ENCODE measurements at places on chromosomes 16 and 17.

- DNase-seq, result peak; percentile 75
Measured at GRCh38 chr17:40541873-40542557, 23.3 kb downstream of the CCR7 start.

GRCh38 chr17:48110761-48111160, 3.2 kb downstream of the SNX11 start:
- DNase-seq, result no peak

- no peak for DNase-seq
Measured at GRCh38 chr17:17682293-17682736, 1.1 kb downstream of the RAI1 start.

GRCh38 chr17:50806141-50806643, 29.2 kb upstream of the WFIKKN2 start:
- DNase-seq, result no peak

- no peak for DNase-seq
Measured at GRCh38 chr16:19850131-19850817, 34.4 kb downstream of the GPRC5B start.

DNA sequence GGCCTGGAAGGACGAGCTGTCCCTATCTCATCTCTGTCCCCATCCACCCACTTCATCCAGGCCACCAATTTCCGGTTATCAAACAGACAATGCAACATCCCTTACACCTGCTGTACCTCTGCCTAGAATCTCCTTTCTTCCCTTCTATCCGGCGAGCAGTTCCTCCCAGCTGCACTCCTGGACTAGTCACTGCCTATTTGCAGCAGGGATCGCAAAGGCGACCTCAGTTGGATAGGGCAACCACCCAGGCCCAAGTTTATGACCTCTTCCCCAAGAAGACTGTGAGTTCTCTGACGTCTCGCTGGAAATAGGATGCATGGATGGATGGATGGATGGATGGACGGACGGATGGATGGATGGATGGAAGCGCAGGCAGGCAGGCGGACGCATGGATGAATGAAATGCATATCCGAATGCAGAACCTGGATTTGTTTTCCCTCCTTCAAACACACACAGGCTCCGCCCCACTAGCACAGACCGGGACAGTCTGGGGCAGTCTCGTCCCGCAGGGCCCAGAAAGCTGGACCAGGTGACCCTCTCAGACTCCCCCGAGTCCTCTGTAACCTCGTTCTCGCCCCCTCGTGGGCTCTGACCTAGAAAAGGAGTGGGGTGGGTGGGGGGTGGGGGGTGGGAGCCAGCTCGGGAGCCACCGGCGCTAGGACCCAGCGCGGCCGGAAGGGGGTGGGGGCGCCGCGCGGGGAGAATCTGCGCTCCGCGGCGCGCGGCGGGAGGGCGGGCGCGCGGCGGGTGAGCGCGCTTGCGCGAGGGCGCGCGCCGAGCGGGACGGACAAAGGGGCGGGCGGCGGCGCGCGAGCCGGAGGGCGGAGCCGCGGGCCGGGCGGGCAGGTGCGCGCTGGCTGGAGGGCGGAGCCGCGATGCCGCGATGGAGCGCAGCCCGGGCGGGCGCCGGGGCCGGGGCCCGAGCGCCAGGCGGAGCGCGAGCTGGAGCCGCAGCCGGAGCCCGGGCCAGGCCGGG, at the start of gene SBK1:
Gene SBK1 (plus strand): TSS at position 875 of the 976 bp plus-strand sequence. CDS start 24,867 bp downstream, outside the sequence.
- DNase-seq, result peak; percentile 81

GRCh38 chr17:54860617-54861470, 39.8 kb upstream of the TOM1L1 start:
- DNase-seq, result no peak

GRCh38 chr17:66207936-66208335, 16.0 kb upstream of the CEP112 start:
- no peak for DNase-seq

GRCh38 chr16:78269256-78269655, 169.8 kb downstream of the WWOX start:
- DNase-seq, result no peak

- no peak for DNase-seq
Measured at GRCh38 chr16:77762262-77762661, 26.1 kb upstream of the VAT1L start.

DNA sequence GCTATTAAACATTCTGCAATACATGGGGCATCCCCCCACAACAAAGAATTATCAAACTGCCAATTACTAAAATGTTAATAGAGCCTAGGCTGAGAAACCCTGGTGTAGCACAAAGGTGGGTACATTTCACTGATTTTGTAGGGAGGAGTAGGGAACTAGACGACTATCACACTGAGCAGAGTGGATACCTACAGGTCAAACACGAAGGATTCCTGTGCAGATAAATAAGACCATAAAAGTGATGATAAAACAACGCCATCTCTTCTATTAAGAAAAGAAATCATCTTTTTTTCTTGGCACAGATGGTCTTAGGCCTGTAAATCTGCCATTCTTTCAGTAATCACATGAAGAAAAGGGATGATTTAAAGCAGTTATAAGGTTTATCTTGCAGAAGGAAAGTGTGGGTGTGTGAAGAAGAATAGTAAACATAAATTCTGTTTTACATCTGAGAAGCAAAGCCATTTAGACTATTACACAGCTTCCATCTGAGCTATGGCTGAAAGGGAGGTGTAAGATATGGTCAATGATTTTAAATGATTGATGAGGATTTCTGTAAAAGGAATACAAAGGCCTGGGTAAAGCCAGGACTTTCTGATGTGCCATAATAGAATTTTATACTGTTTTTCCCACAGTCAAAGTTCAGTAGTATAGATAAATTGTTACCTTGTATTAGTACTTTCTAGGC, 429.4 kb upstream of the GOT2 start:
- DNase-seq, result no peak

DNA sequence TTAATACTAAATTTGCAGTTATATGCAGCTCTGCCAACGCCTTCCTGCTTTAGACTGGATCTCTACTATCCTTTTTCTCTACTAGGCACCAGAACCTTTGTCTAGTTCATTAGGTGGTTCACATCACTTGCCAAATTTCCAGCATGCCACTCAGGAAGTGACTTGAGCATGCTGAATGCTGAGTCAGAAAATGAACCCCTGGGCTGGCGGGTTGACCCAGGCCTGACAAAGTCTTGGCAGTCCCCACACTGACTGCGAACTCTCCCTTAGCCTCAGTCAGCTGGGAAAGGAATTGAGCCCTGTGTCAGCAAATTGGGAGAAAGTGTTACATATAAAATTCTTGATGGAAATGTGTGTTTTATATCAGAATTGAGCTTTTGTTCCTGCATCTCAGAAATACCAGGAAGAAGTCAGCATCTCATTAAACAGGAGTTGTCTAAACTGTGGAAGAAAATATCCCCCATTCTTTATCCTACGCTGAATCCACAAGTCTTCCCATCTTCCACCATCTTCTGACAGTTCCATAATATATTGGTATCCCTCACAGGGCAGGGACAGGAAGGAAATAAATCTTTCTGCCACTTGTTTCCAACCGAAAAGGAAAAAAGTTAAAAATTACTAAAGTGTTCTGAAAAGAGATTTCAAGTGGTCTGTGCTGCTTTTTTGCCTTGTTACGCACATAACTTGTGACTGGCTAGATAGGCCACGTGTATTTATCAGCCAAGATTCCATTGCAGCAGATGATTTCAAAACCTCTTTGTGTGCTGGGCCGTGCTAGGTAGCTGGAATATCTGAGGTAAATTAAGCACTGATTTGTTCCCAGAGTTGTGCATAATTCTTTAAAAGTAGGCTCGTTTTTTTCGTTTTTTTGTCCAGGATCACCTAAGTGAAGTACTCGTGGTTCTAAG, 16.7 kb upstream of the SLC12A3 start:
- DNase-seq, result no peak

DNA sequence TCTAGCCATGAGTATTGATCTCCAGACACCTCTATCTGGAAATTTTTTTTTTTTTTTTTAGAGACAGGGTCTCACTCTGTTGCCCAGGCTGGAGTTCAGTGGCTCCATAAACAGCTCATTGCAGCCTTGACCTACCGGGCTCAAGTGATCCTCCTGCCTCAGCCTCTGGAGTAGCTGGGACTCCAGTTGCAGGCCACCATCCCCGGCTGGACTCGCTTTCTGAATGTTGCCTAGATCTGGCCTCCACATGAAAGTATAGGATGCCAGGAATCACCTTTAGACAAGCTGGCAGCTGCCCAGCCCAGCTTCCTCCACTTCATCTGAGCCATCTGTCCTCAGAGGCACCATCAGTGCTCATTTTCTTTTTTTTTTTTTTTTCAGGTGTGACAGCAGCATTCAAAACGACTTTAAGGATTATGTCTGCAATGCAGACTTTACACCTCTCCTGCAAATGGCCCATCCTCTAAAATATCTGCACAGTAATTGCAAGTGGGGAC, 6.4 kb upstream of the PRR14 start:
- DNase-seq, result no peak

DNA sequence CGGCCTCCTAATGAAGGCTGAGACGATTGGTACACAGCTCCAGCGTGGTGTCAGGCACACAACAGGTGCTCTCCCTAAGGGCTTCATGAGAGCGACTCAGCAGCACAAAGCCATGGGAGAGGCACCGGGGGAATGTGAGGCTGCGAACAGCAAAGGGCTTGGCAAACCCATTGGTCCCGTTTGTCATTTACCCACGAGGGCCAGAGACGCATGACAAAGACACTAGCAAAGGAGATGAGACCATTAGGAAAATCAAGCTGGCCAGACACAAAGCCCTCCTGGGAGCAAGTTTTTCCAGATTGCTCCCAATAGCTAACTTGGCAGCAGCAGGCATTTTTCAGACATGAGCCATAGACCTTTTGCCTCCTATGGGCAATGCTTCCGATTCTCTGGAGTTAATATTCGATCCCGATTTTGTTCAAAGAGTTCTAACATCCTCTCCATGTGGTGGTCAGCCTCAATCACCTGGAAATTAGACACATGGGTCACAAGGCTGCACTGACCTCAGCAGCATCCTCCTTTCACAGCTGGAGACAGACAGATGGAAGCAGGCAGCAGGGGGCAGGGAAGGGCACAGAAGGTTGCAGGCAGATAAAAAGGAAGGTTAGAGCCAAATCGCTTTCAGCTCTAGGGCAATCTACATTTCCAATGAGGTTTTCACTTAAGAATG, 38.2 kb downstream of the TK2 start:
- DNase-seq, result no peak

- DNase-seq, result no peak
Measured at GRCh38 chr16:66903544-66904427, 14.9 kb downstream of the CDH16 start.

DNA sequence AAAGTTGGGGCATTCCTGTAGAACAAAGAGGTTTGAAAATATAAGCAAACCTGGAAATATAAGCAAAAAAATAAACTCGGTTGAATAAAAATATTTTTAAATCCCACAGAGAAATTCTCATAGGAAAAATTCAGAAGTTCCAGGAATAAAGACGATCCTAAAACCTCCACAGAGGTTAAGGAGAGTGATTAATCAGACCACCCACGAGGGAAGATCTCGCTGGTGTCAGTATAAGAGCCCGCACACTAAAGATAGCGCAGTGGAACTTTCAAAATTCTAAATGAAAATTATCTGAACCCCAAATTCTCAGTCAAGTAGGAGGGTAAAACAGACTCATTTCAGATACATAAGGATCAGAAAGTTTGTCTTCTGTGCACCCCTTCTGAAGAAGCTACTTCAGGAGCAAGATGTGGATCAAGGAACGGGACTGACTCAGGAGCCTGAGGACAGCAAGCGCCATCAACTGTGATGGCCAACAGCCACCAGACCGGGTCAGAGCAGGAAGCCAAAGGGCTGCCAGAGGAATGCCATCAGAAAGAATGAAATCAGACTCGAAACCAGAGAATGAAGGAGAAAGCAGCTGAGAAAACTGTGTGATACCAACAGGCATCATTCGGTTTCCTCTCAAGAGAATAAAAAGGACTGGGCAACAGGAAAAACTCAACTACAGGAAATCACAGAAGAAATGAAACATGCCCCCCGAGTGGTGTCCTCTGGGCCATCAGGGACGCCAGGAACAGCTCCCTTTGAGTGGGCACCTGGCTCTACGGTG, 66.9 kb downstream of the CYTH1 start:
- no peak for DNase-seq

DNA sequence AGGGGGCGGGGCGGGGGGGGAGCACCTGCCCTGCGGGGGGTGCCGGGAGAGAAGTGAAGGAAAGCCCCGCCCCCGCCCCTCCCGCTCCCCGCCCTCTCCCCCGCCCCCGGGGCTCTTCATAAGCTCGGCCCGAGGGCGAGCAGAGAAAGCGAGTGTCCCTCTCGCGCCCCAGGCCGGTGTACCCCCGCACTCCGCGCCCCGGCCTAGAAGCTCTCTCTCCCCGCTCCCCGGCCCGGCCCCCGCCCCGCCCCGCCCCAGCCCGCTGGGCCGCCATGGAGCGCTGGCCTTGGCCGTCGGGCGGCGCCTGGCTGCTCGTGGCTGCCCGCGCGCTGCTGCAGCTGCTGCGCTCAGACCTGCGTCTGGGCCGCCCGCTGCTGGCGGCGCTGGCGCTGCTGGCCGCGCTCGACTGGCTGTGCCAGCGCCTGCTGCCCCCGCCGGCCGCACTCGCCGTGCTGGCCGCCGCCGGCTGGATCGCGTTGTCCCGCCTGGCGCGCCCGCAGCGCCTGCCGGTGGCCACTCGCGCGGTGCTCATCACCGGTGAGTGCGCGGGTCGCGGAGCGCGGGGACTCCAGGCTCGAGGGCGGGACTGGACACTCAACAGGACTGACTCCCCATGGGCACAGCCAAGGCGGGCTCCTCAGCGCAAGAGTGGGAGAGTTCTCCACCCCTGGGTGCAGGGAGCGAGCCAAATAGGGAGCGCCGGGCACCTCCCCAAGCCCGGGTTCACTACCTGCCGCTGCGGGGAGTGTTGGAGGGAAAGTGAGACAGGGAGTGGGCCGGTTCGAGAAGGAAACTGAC, at the start of gene HSD11B2:
Gene HSD11B2 (plus strand): TSS at position 145 of the 798 bp plus-strand sequence. CDS start 128 bp downstream, at position 273.
- no peak for DNase-seq

- DNase-seq, result no peak
Measured at GRCh38 chr17:48055531-48056245, 7.5 kb downstream of the NFE2L1 start.

DNA sequence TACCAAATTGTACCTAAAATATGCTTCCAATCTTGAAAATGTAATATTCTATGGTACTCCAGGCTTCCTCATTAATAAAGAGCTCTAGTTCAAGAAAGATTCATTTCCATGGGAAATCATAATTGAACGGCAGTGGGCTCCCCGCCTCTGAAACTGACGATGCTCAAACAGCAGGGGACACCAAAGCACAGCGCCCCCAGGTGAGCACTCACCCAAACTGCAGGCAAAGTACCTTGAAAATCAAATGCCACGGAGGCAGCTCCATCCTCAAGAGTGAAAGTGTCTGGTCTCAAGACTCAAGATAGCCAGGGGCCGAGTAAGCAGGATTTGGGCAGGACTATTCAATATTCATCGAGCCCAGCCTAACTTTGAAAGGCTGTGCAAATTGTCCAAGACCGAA, 217.4 kb upstream of the TNRC6C start:
- DNase-seq, result no peak

GRCh38 chr17:6555331-6556120, 829 bp downstream of the PITPNM3 start:
- DNase-seq, result no peak
